LNCaP clone FGC (cell line): ENCODE measurements at places on chromosomes 11 and 22.

- DNase-seq, result no peak
Observed at GRCh38 chr22:45418056-45418769, 4.7 kb downstream of the RIBC2 start.

GRCh38 chr11:12694183-12694531, 19.9 kb downstream of the TEAD1 start:
- DNase-seq, result no peak

GRCh38 chr11:20364341-20364792, 853 bp downstream of the HTATIP2 start:
- DNase-seq, result no peak

DNA sequence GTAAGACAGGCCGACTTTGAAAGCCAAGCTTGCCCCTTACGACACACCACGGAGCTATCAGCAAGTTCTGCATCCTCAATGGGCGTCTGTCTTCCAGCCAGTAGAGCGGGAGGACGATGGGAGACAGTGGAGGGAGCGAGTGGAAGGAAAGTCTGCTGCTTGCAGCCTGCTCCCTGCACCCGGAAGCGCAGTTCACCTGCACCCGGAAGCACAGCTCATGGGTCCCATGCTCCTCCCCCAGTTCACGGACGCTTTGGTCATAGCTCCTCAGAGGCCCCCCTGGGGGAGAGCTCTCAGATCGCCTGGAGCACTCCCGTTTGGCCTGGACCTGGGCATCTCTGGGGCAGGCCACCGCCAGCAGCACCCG, 51.3 kb downstream of the FBLN1 start:
- no peak for DNase-seq

DNA sequence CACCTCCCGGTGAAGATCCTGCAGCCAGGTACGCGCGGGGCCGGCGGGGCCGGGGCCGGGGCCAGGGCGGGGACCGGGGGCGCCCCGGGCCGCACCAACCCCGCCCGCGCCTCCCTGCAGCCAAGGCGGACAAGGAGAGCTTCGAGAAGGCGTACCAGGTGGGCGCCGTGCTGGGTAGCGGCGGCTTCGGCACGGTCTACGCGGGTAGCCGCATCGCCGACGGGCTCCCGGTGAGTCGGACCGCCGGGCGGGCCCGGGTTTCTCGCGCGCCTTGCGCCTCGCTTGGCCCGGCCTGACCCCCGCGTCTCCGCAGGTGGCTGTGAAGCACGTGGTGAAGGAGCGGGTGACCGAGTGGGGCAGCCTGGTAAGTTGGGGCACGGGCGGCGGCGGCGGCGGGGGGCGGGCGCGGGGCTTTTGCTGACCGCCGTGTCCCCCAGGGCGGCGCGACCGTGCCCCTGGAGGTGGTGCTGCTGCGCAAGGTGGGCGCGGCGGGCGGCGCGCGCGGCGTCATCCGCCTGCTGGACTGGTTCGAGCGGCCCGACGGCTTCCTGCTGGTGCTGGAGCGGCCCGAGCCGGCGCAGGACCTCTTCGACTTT, 531 bp downstream of the PIM3 start:
- no peak for DNase-seq
